ENCODE measurements at places on chromosomes 7 and 10.

GRCh38 chr10:83545901-83546391 lies 593.4 kb upstream of the GHITM start:
- no peak for DNase-seq

DNA sequence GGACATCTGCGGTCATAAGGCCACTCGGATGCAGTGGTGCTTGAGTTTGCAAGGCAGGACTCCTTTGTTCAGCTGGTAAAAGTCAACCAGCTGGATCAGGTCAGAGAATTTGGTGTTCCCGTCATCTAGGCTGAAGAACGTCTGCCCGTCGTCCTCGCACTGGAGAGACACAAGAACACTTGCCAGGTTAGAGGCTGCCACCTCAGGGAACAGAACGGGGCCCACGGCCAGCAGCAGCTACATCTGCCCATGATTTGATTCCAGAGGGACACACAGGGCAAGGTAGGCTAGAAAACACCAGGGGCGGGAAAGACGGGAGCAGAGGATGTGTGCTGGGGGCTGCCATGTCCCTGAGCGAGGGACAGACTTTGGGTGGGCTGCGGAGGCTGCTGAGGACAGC lies 27.7 kb upstream of the DDC start:
- DNase-seq: no peak

DNA sequence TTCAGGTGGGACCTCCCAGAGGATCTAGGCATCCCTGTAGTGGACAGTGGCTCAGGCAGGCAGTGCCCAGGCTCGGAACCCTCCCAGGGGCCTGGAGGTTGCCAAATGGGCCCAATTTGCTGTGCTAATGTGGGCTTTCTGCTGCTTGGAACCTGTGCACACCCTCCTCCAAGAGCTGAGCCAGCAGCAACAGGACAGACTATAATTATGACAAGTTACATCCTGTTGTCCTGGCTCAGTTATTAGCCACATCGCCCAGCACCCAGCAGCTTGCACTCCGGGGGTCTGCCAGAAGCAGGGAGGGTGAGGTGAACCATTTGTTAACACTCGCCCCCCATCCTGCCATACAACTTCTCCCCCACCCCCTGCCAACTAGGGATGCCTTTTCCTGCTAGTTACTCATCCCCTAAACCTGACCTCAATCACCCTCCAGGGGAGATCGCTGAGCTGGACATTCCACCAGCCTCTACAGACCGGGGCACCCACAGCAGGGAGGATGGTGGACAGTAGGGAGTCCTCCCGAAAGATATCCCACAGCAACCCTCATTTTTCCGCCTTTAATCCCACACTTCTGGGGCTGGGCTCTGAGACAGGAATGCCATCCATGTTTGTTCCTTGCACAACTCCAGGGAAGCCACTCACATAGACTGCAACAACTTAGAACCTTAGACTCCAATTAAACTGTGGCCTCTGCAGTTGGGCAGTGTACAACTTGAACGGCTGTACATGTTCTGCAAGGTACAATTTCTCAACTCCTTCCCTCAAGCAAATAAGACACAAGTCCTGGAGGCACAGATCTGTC lies 7.9 kb upstream of the MYL10 start:
- no peak for DNase-seq

DNA sequence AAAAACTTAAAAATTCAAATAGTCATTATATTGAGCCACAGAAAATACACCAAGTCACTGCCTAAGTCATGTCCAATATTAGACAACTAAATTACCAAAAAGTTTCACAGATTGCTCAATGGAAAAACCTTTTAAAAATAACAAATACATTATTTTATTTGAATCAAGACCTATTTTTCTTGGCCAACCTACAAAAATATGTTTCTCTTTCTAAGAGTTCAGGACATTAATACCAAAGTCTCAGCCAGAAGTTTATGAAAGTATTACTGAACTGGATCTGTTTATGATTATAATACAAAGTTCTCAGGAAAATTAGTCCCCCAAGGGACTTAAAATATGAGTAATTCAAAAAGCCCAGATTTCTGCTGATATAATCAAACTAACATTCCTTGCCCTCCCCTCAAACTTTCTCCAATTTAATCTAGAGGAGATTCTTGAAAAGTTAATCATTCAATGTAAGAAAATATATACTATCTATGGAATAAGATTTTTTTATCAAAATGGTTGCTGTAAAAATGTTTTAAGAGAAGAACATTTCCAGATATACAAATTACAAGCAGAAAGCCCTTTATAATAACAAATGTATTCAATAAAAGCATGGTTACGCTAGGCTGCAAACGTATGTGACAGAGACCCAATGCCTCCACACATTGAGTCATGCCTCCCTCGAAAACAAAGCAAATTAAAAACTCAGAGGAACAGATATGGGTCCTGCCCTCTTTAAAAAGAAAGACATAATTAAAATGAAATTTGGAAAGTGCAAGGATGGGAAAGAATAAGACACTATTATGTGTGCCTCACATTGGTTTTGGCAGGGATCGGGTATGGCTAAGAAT lies 381.6 kb downstream of the PARD3 start:
- no peak for DNase-seq

DNA sequence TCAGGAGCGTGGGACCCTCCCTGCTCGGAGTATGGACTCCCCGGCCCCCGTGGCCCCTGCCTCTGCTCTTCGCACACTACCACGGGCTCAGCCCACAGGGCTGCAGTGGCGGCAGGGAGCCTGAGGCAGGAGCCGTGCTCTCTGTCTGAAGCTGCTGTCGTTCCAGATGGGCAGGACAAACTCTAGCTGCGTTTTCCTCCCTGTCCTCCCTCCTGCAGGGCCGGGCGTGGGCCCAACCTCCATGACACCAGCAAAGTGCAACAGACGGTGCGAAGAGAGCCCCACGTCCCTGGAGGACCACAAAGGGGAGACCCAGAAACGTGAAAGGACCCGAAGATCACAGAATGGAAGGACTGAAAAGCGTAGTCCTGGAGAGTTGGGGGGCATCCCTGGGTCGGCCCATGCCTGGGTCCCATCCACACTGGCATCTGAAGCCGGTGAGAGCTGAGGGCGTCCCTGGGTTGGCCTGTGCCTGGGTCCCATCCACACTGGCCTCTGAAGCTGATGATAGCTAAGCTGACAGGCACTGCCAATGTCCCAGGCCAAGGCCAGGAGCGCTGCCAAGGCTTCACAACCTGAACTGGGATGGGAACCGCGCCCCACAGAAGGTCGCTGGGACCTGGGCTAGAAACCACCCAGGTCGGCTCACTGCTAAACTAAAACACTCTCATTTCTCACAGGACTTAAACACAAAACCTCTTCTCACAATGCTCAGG lies 267.0 kb downstream of the MAD1L1 start:
- DNase-seq: no peak

Measured in B cell (primary cell).